ENCODE measurements at places on chromosomes 3 and 15.

DNA sequence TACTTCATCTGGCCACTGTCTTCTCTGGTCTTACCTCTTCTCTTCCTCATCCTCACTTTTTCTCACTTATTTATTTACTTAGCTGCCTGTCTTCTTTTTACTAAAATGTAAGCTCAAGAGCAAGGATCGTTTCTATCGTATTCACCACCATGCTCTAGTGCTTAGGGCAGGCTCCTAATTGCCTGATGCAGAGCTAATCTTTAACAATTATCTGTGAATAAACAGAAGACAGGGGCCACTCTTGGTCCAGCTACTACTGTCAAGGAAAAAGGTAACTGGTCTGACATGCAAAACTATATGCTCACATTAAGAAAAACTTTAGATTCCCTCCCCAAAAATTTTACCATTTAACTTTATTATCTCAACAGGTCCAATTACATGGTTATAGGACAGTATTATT, 17.5 kb downstream of the PIK3R4 start:
- H3K4me3 ChIP-seq, result no peak overlapping the region
- H3K4me1 ChIP-seq, result no peaks in the 10 kb centered on the region
- no peaks in the 10 kb centered on the region for H3K27me3 ChIP-seq
- no peak for DNase-seq
- peaks cover 3% of the 10 kb centered on the region for H3K36me3 ChIP-seq

DNA sequence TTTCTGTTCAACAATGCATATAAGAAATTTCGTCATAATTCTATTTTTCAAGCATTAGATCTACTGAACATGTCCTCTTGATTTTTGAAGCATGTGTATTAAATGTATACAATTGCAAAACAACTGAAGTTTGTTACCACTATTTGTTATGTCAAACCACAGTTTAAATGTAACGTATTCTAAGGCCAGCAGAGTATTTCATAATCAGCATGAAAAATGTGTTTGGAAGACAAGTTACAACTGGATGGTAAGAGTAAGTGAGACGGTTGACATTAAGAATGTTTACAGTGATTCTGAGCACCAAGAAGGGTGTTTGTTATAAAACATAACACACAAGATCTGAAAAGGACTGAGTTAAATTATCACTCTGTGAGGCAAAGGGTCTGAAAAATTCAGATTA, 738.4 kb downstream of the PLOD2 start:
- no peaks in the 10 kb centered on the region for H3K36me3 ChIP-seq
- no peaks in the 10 kb centered on the region for H3K4me1 ChIP-seq
- H3K27me3 ChIP-seq, result no peaks in the 10 kb centered on the region
- H3K4me3 ChIP-seq, result no peak overlapping the region
- DNase-seq, result no peak

- H3K27ac ChIP-seq, result no peak overlapping the region
- no peak overlapping the region for H3K4me3 ChIP-seq
- no peak for DNase-seq
- peaks cover 33% of the 10 kb centered on the region for H3K4me1 ChIP-seq
- H3K36me3 ChIP-seq, result no peaks in the 10 kb centered on the region
Observed at GRCh38 chr3:194275721-194276120, 75.4 kb downstream of the CPN2 start.

- H3K4me1 ChIP-seq, result peaks cover under 1% of the 10 kb centered on the region
- no peaks in the 10 kb centered on the region for H3K36me3 ChIP-seq
- H3K4me3 ChIP-seq, result no peak overlapping the region
- H3K27me3 ChIP-seq, result no peaks in the 10 kb centered on the region
- no peak for DNase-seq
- H3K27ac ChIP-seq, result peak overlapping the region; percentile 13
Observed at GRCh38 chr3:152197451-152197850, 71.3 kb upstream of the MBNL1 start.

DNA sequence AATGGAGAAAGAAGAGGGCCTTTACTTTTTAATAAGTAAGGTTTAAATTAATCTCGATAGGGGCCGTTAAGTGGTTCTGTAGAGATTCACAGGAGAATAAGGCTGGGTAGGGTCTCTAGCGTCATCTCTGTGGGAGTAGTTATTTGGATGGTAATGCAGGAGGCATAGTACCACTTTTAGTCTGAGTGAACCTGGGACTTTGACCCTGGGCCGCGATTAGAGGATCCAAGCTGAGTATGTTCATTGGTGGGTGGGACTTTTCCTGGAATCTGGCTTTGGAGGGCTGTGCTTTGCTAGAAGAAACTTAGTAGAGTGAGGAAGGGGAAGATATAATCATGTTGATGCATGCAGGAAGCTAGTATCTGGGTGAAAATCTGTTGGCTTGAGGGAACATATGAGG, 4.0 kb downstream of the LPP start:
- H3K36me3 ChIP-seq, result no peaks in the 10 kb centered on the region
- H3K4me1 ChIP-seq, result peaks cover 67% of the 10 kb centered on the region
- no peaks in the 10 kb centered on the region for H3K27me3 ChIP-seq
- H3K27ac ChIP-seq, result peak overlapping the region; percentile 77
- no peak overlapping the region for H3K4me3 ChIP-seq
- DNase-seq, result no peak

DNA sequence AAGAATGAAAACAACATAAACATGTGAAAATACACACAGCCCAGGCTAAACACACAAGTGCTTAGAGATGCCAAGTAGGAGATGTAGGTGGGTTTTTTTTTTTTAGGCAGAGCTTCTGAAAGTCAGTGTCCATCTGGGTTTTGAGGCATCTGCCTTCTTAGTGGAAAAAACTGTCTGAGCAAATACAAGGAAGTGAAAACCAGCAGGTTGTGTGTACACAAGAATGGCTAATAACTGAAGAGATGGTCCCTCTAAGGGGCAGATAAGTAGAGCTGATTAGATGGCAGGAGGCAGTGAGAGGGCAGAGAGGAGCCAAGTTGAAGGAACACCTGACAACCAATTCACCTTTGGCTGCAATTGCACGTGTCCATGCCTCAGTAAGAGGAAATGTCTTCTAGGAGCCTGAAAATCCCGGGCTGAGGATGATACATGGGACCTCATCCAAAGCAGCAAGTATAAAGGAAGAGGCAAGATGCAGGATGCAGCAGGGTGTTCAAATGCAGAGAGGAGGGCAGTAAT, 34.9 kb downstream of the CYP19A1 start:
- H3K36me3 ChIP-seq, result no peaks in the 10 kb centered on the region
- DNase-seq, result no peak
- H3K4me1 ChIP-seq, result no peaks in the 10 kb centered on the region
- no peaks in the 10 kb centered on the region for H3K27me3 ChIP-seq
- no peak overlapping the region for H3K4me3 ChIP-seq

GRCh38 chr15:67584157-67584556, 41.7 kb downstream of the MAP2K5 start:
- H3K36me3 ChIP-seq, result peaks cover 14% of the 10 kb centered on the region
- no peaks in the 10 kb centered on the region for H3K27me3 ChIP-seq
- H3K27ac ChIP-seq, result no peak overlapping the region

- no peaks in the 10 kb centered on the region for H3K36me3 ChIP-seq
- H3K4me3 ChIP-seq, result no peak overlapping the region
- H3K27me3 ChIP-seq, result no peaks in the 10 kb centered on the region
- no peaks in the 10 kb centered on the region for H3K4me1 ChIP-seq
- DNase-seq, result no peak
Observed at GRCh38 chr15:41990691-41991090, 18.3 kb upstream of the EHD4 start.

- DNase-seq, result no peak
- H3K27ac ChIP-seq, result no peak overlapping the region
- H3K4me1 ChIP-seq, result peaks cover 10% of the 10 kb centered on the region
- H3K27me3 ChIP-seq, result no peaks in the 10 kb centered on the region
Observed at GRCh38 chr3:190519886-190520285, 6.0 kb downstream of the IL1RAP start.

GRCh38 chr3:60333710-60334109, 917.5 kb downstream of the FHIT start:
- H3K4me1 ChIP-seq, result no peaks in the 10 kb centered on the region
- DNase-seq, result no peak
- H3K4me3 ChIP-seq, result no peak overlapping the region

GRCh38 chr15:69562116-69562515, 109.5 kb downstream of the RPLP1 start:
- peak overlapping the region; percentile 90 for H3K27ac ChIP-seq
- H3K27me3 ChIP-seq, result no peaks in the 10 kb centered on the region
- H3K4me1 ChIP-seq, result peaks cover 77% of the 10 kb centered on the region
- no peak for DNase-seq

DNA sequence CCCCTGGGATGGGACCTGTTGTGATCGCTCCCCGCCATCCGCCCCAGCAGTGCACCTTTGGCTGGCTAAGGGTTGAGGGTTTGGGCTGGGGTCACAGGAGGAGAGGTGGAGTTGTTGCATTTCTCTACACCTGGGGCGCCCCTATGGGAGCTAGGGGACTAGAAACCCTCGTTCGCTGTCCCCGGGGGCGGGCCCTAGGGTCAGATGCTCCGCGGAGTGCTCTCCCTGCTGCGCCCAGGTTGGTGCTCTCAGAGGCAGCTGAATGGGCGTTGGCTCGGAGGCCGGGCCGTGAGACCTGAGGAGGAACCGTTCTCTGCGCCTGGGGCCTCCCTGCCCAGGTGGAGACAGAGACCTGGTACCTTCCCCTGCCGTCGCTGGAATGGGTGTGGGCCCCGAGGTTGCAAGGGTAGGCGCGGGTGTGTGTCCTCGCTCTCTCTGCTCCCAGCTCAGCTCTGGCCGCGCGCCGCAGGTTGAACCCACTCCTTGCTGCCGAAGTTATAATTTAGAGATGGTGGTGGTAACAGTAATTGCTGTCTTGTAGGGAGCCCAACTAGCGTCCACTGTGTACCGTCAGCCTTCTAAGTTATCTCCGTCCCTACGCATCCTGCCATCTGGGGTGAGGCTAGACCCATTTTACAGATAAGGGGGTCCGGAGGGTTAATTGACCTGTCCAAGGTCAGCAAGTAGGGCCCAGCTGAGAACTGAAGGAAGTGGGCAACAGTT, 965 bp downstream of the FLNB start:
- no peaks in the 10 kb centered on the region for H3K27me3 ChIP-seq
- H3K4me3 ChIP-seq, result peak overlapping the region; percentile 99
- H3K27ac ChIP-seq, result peak overlapping the region; percentile 96

GRCh38 chr3:72586694-72587093, 261.6 kb downstream of the SHQ1 start:
- no peak overlapping the region for H3K27ac ChIP-seq
- no peak for DNase-seq
- H3K27me3 ChIP-seq, result no peaks in the 10 kb centered on the region
- H3K4me3 ChIP-seq, result no peak overlapping the region

- H3K4me1 ChIP-seq, result no peaks in the 10 kb centered on the region
- no peak overlapping the region for H3K27ac ChIP-seq
- no peaks in the 10 kb centered on the region for H3K36me3 ChIP-seq
- no peak for DNase-seq
- no peaks in the 10 kb centered on the region for H3K27me3 ChIP-seq
- no peak overlapping the region for H3K4me3 ChIP-seq
Observed at GRCh38 chr15:48363474-48363873, 32.2 kb downstream of the DUT start.

DNA sequence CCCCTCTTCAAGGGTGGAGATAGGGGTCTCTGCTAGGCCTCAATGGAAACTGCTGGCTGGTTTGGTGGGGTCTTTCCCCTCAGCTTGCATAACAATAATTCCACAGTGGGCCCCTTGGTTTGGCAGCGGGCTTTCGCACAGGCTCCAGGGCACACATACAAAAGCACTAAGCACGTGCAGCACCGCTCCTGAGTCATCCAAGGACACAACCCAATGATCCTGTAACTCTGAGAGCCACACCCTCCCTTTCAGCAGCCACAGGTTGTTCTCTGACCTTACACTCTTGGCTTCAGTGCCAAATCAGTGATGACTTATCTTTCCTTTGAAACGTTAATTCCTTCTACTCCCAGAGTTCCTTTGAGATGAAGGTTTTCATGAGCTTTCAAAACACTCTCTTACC, 41.7 kb downstream of the DAPK2 start:
- no peaks in the 10 kb centered on the region for H3K36me3 ChIP-seq
- H3K4me3 ChIP-seq, result no peak overlapping the region
- no peaks in the 10 kb centered on the region for H3K27me3 ChIP-seq
- no peak overlapping the region for H3K27ac ChIP-seq
- no peaks in the 10 kb centered on the region for H3K4me1 ChIP-seq

- H3K27me3 ChIP-seq, result no peaks in the 10 kb centered on the region
- no peak overlapping the region for H3K27ac ChIP-seq
- H3K4me1 ChIP-seq, result peaks cover 7% of the 10 kb centered on the region
- no peak overlapping the region for H3K4me3 ChIP-seq
- H3K36me3 ChIP-seq, result no peaks in the 10 kb centered on the region
Observed at GRCh38 chr15:50315814-50316630, 39.0 kb downstream of the GABPB1 start.

All from liver (tissue), 10 donors.